Nephron progenitor cell (in vitro differentiated cells): ENCODE measurements at places on chromosomes 3 and 15.

DNA sequence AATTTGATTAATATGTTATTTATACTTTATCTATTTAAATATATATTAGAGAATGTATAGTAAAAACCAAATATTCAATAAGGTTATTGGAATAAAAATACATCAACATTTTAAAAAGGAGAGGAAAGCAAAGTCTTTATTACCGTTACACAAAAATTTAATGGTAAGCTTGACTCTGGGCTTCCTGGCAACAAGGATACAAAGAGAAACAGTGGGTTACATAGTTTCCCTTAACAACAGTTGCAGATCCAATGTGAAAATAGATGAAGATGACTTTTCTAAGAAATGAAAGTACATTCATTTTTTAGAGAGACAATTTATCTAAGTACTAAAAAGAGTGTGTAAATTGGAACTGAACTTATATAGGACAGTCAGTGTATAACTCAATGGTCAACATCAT, 6.0 kb upstream of the PHLDB2 start:
- no peak for DNase-seq

DNA sequence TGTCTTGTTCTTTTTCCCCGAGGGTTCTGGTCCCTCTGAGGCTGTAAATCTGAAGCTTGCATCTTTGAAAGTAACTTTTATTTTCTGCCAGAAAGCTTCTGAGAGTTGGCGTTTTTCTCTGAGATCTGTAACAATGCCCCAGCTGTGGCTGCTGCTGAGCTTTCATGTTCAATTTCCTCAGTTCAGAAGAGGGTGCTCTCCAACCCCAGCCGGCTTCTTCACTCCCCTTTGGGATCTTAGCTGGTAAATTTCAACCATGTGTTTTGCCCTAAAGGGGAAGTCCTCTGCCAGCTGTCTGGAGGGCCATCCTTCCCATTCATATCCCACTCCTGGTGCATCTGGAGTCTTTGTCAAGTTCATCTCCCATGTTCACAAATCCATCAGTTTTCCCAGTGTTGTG, 18.3 kb upstream of the CFAP100 start:
- no peak for DNase-seq

- no peak for DNase-seq
These were observed 58.7 kb downstream of the CLDN11 start for GRCh38 chr3:170477395-170477794.

GRCh38 chr3:150870406-150870805, 34.8 kb downstream of the MINDY4B start:
- DNase-seq: no peak

- no peak for DNase-seq
These were observed 22.6 kb upstream of the SCG3 start for GRCh38 chr15:51658664-51659063.

DNA sequence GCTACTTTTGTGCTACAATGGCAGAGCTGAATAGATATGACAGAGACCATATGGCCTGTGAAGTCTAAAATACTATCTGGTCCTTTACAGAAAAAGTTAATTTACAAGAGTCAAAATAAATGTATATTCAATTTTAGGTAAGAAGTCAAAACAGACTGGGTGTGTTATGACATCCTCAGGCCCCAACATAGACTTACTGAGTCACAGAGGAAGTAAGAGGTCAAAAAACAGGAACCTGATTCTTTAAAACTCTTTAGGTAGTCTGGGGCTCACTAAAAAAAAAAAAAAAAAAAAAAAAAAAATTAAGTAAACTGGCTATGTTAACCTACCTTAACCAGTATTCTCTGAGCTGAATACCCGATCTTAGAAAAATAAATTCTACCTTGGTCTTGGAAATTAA, 13.1 kb downstream of the DNAAF4 start:
- no peak for DNase-seq

GRCh38 chr3:60514866-60515265, 736.4 kb downstream of the FHIT start:
- DNase-seq: peak; percentile 6

- no peak for DNase-seq
These were observed 78.1 kb upstream of the EOMES start for GRCh38 chr3:27800261-27800660.

DNA sequence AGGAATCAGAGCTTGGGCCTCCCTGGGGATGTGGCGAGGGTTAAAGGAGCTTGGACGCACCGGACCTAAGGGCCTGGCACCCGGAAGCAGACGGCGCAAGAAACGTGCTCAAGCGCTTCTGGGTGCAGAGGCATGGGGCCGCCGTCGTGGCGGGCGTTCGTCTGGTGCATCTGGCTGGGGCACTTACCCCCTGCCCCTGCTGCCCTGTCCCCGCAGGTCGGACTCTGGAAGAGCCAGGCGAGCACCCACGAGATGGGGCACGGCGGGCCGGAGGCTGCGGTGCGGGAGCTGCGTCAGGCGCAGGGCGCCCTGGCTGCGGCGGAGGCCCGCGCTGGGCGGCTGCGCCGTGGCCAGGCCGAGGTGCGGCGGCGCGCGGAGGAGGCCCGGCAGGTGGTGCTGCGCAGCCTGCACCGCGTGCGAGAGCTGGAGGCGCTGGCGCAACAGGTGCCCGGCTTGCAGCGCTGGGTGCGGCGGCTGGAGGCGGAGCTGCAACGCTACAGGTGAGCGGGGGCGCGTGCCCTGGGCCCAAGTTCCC, 2.5 kb downstream of the EFCC1 start:
- DNase-seq: peak; percentile 37

DNA sequence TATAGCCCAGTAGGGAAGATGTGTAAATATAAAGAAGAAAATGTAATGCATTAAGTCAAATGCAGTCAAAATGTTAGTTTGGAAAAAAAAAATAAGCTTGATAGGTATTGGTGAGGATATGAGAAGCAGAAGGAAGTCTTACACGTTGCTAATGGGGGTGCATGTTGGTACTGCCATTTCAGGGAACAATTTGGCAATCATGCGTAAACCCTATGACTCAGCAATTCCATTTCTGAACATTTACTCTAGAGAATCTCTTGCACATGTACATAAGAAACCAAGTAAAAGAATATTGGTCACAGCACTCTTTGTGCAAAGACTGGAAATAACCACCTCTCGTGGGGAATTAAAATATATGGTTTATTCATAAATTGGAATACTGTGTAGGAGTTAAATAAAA, 35.5 kb upstream of the TIMP4 start:
- no peak for DNase-seq

DNA sequence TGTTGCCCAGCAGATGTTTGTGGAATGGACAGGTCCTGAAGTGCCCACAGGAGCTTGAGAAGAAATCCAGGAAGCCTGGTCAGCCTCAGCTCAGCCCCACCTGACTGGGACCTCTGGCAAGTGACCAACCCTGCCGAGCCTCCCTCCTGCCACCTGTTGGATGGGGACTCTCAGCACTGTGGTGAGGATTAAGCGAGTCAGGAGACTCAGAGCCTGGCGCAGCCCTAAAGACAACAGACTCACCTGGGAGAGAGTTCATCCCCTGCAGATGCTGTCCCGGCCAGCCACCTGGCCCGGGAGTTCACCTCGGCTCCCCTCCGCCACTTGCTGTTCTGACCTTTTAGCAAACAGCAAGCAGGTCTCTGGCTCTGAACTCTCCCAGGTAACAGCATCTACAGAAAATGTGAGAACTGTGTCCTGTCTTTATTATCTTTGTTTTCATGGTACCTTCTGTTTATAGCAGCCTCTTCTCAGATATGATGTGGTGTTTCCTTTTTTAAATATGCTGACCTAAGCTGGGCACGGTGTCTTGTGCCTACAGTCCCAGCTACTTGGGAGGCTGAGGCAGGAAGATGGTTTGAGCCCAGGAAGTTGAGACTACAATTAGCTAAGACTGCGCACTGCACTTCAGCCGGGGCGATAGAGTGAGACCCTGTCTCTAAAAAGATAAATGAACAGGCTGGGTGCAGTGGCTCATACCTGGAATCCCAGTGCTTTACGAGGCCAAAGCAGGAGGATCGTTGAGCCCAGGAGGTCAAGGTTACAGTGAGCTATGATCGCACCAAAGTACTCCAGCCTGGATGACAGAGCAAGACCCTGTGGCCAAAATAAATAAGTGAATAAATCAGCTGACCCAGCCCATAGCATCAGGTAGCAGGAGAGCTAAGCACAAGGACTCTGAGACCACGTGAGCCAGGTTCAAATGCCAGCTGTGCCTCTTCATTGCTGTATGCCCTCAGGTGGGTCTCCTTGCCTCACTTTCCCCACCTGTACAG, 32.4 kb upstream of the SLC6A6 start:
- no peak for DNase-seq

- DNase-seq: peak; percentile 98
These were observed at the start of gene STARD9 for GRCh38 chr15:42575188-42576039. Gene STARD9 (plus strand): TSS chr15:42575606. CDS start chr15:42575716, 110 bp downstream.

GRCh38 chr3:37544869-37545352, 316.8 kb upstream of the CTDSPL start:
- DNase-seq: no peak

DNA sequence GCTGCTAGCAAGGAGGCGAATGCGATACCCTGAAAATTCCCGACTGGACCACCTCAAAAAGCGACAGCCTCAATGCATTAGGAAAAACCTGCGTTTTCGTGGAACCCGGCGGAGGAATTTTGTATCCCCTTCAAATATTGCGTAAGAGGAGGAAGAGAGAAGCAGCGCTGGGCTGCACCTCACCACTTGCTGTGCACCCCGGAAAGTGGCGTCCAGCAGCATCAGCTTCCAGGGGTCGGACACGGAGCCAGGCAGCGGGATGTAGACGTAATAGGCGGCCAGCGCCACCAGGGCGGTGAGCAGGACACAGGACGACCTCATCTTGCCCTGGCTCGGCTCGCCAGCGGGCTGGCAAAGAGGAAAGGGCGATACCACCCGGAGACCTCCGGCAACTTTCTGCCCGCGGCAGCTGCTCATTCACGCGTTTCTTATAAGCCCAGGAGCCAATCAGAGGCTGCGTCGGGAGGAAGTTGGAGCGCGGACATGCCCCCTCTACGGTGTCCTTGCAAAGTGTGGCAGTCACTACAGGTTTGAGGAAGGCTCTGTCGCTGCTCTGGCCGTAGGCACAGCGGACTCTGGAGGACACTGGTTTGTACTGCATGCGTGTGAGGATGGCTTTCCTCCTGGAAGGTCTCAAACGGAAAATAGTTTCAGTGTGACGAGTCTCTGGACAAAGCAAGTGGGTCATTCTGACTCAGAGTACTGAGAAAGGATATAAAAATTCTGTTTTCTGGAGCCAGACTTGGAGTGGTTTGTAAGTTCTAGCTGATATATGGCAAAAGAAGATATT, at the start of gene NCEH1:
Gene NCEH1 (minus strand): TSS at position 404 of the 790 bp plus-strand sequence. CDS start 83 bp downstream, at position 321.
- peak; percentile 85 for DNase-seq

- DNase-seq: no peak
These were observed 10.3 kb upstream of the PHLDB2 start for GRCh38 chr3:111848778-111849177.

DNA sequence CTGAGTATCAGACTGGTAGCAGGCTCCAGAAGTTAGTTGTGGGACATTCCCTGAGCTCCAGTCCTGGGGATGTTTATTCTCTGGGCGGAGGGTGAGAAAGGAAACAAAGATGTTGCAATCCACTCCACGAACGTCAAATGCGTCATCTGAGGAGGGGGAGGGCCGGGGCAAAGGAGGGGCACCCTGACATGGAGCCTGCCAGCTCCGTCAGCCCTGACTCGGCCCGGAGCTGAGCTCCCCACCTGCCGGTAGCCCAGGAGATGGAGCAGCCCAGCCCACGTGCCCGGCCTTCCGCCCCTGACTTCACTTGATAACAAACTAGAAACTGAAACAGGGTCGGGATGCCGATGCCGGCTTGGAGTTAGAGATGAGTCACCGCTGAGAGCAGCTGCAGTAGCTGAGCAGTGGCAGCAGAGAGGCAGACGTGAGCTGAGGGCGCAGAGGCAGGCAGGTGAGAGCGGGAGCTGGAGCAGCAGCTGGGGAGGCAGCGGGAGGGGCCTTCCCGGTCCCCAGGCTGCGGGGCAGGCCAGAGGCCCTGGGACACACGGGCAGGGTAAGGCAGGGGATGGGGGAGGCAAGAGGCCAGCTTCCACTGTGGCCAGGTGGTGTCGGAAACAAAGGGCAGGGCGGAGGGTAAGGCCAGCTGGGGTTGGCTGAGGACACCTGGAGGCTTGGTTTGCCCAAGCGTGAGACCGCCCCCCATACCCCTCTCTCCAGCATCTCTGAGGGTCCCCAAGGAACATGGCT, at the start of gene ISG20:
Gene ISG20 (plus strand): TSS at position 391 of the 747 bp plus-strand sequence. CDS start 351 bp downstream, at position 742.
- DNase-seq: peak; percentile 38

GRCh38 chr3:17442332-17443049, 299.9 kb downstream of the TBC1D5 start:
- DNase-seq: no peak

DNA sequence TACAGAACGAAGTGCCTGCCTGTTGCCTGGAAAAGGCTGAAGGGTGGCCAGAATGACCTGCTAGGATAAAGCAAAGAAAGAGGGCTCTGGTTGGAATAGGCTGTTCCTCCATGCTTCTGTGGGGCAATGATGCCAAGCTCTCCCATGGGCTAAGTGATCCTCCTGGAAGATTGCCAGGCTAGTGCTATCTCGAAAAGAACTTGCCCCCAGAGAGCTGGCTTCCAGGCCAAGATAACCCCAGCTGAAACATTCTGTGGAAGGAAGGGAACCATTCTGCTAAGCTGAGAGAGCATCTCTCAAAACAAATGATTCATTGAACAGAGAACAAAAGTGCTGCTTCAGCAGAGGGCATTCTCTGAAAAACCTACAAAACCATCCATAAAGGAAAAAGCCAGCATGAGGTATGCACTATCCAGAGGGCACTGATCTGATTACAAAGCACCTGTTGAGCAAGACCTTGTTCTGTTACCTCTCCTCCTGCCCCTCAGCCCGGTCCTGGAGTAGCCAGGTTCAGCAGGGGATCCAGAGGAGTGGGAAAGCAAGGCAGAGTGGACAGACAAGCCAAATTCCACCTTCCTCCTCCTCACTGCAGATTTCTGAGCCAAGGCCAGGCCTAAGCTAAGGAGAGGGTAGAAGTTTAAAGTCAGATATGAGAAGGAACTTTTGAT, 31.9 kb upstream of the SPRED1 start:
- no peak for DNase-seq

DNA sequence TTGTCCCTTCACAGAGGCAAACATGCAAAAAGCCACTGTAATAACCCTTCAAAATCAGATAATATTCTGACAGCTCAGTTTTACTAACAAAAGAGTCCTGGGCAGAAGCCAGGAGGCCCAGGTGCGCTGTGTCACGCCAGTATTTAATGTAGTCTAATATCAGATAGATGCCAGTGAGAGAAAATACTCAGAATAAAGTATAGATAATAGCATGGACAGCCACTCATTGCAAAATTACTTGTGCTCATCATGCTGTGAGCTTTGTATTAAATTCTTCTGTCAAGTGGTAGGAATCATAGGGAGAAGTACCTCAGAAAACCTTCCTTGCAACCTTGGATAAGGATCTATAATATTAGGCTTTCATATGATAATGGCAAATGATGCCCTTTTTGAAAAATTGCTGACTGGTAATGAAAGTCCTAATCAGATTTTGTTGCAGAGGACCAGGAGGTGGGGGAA, 1154.3 kb downstream of the ROBO1 start:
- no peak for DNase-seq

GRCh38 chr3:65354880-65355279, 667.1 kb upstream of the ADAMTS9 start:
- no peak for DNase-seq

DNA sequence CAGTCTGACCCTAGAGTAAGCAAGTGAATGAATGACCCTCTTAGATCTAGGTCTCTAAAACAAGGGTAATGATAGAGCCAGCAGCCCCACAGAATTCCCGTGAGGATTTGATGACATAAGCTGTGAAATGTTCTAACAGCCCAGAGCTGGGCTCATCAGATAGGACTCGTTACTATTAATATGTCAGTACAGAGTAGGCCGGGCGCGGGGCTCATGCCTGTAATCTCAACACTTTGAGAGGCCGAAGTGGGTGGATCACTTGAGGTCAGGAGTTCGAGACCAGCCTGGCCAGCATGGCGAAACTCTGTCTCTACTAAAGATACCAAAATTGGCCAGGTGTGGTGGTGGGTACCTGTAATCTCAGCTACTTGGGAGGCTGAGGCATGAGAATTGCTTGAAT, 190.3 kb downstream of the FEZF2 start:
- DNase-seq: no peak

GRCh38 chr15:29596266-29596665, 226.0 kb downstream of the TJP1 start:
- no peak for DNase-seq
